ENCODE measurements at places on chromosomes 12 and 14.
A peak's percentile ranks its signal among the peaks of the same experiment; 100 is the strongest.

GRCh38 chr14:100404419-100404818 is 81.3 kb downstream of the SLC25A47 start:
- no peak for DNase-seq

DNA sequence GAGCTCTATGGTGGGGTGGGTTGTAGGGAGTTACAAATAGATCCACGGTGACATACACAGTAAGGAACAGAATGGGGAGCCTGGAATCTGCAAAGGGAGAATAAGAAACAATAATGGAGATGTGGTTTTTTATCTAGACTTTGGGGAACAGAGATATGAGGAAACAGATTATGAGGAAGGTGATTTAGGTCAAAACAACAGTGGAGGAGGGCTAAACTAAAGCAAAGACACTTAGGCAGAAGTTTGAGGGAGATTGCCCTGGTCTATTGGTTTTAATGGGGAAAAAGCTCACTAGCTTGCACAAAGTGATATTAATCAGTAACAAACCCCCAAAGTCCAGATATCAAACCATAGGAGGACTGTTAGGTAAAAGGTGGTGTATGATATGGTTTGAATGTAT is 144.5 kb upstream of the DYRK2 start:
- no peak for DNase-seq

GRCh38 chr12:124531281-124531745 is 36.1 kb downstream of the NCOR2 start:
- no peak for DNase-seq

DNA sequence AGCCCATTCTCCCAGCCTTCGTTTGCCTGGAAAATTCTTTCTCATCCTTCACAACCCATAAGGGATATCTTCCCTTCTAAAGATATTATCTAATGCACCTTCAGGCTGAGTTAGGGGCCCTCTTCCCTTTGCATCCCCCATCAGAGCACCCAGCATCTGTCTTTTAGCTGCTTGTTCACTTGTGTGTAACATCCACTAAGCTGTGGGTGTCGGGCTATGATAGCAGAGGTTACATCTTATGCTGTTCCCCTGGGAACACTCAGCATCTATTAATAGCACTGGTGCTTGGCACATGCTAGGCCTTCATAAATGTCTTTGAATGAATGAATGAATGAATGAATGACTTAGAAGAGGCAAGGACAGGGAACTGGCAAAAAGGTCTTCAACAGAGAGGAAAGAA is 131.8 kb downstream of the NUAK1 start:
- no peak for DNase-seq

- DNase-seq: no peak
These were observed 161.6 kb downstream of the CACNA1C start for GRCh38 chr12:2214411-2214810.

- DNase-seq: no peak
These were observed 55.6 kb downstream of the SYNE3 start for GRCh38 chr14:95460647-95461478.

GRCh38 chr12:41407232-41407799 is 219.2 kb downstream of the PDZRN4 start:
- no peak for DNase-seq

DNA sequence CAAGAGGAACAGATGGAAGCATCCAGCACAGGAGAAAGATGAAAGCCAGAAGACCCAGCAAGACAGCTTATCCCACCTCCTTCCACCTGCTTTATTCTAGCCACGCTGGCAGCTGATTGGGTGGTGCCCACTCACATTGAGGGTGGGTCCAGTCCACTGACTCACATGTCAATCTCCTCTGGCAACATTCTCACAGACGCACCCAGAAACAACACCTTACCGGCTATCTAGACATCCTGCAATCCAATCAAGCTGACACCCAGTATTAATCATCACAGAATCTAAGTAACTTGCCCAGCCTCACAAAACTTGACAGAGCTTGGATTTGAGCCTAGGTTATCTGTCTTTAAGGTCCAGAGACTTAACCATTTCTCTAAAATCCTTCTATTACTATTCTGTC is 208.9 kb downstream of the PAH start:
- DNase-seq: no peak

DNA sequence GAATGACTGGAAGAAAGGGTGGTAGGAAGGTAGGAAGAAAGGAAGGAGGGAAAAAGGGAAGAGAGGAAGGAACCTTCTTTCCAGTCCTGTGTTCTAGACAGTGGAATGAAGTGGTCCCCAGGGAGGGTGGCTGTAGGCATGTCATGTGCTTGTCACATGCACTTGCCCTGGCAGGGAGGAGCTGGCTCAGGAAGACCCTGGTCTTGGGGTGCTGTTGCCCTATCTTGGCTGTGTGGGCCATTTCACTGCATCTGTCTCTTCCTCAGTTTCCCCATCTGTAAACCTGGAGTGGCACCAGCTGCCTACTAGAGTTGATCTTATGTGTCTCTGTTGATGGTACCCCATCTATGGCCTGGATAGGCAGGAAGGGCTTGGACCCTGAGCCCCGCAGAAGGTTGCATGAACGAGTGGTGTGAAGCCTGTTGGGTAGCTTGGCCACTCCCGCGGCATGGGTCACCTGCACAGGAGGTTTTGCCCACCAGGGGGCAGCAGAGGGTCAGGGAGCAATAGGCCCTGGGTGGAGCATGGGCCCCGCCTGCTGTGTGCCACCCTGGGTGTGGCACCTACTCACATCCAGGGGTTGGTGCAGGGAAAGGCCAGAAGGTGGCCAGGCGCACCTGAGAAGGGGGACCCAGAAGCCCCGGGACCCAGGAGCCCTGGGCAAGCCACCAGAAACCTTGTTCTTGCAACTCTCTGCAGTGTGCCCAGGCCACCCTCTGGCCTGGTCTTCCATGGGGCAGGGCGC is 25.1 kb downstream of the MEG3 start:
- DNase-seq: peak; percentile 83

DNA sequence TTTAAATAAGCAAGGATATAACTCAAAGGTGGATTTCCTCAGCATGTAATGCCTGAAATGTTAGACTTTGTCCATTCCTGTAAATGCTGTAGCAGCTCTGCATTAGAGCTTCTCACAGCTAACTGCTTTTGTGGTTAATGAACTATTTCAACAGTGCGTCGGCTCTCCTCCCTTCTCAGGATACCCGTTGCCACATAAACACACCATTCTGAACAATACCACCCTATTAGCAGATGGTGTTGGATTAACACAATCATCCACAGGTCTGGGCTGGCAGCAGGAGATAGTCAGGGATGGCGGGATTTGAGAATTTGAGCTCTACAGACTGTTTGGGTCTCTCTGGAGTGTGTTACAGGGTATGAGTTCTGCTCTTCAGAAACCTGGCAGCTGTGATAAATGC is 33.5 kb upstream of the C12orf42 start:
- no peak for DNase-seq

GRCh38 chr14:78104160-78104559 is 66.0 kb upstream of the NRXN3 start:
- no peak for DNase-seq

- peak; percentile 49 for DNase-seq
These were observed 101.4 kb upstream of the FKBP4 start for GRCh38 chr12:2693244-2693860.

GRCh38 chr14:50559990-50560930 is at the start of gene ATL1:
TSS of gene ATL1 (plus strand) at chr14:50560145. CDS start at chr14:50560266, 121 bp downstream.
- peak; percentile 69 for DNase-seq

GRCh38 chr12:9867531-9867930 is 1.6 kb downstream of the CLEC2B start:
- no peak for DNase-seq

GRCh38 chr12:73950507-73950906 is 587.1 kb upstream of the ATXN7L3B start:
- no peak for DNase-seq

- DNase-seq: no peak
These were observed 16.3 kb downstream of the GXYLT1 start for GRCh38 chr12:42128327-42128726.

DNA sequence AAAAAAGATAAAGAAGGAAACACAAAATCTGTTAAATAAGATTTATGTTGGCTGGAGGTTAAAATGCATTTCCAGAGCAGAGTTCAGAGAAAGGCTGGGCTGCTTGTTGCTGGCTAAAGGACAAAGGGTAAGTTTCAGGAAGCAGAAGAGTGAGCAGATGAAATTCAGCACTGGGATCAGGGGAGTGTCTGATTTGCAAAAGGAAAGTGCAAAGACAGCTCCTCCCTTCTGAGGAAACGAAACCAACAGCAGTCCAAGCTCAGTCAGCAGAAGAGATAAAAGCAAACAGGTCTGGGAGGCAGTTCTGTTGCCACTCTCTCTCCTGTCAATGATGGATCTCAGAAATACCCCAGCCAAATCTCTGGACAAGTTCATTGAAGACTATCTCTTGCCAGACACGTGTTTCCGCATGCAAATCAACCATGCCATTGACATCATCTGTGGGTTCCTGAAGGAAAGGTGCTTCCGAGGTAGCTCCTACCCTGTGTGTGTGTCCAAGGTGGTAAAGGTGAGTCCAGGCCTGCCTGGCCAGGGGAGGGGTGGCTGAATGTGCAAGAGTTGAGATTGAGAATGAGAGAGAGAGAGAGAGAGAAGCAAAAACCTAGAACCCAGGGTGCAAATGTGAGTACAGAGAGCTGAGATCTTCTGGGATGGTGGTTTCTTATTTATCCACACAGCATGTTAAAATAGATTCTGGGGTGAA is at the start of gene OAS1:
Gene OAS1 (plus strand): TSS at position 251 of the 703 bp plus-strand sequence. CDS start 78 bp downstream, at position 329.
- peak; percentile 58 for DNase-seq

DNA sequence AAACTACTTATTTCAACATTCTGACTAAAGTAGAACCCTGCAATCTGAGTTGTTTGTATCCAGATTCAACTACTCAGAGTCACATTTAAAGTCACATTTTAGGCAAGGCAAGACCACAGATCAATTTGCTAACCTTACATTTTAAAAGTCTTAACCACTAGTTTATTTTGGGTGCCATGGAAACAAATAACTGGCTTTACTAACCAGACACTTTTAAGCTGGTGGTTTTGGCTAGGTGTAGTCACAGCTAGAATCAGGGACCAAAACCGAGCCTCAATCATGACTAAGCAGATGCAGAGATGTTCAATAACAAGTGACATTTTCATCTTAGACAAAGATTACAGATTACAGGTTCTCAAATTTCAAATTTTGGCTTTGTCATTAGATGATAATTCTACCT is 115.3 kb downstream of the PDE6H start:
- DNase-seq: no peak

DNA sequence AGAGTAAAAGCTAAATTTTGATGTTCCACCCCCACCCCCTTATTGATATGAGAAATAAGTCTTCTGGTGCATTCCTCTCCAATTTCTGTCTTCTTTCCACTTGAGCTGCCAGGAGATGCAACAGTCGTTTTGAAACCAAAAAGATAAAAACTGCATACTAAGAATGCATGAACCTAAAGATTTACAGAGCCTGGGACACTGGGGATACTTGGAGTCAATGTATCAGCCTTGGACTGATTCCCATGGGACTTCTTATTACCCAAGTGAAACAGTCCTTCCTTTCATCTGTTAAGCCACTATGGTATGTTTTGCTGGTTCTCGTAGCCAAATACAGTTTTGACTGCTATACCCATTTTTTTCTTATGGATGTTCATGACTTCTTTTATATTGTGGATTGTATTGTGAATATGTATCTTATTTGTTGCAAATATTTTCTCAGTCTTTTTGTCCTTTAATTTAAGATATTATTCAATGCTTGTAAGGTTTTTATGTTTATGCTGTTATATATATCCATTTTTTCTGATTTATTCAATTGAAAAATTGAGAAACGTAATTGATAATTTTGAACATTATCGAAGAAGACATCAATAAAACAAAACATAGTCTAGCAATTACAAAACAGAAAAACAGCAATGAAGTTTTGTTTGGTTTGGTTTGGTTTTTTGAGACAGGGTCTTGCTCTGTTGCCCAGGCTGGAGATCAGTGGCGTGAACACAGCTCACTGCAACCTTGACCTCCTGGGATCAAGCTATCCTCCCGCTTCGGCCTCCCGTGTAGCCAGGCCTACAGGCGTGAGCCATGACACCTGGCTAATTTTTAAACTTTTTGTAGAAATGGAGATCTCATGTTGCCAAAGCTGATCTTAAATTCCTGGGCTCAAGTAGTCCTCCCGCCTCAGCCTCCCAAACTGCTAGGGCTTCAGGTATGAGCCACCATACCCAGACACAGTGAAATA is 85.4 kb upstream of the ETV6 start:
- no peak for DNase-seq

All from activated naive CD4-positive, alpha-beta T cell treated with anti-CD3 and anti-CD28 coated beads, Interleukin-2, amount 10 ng/mL, durations not matched to agents 7 days and 5 days (primary cell).